ENCODE measurements at places on chromosomes 4 and X.

DNA sequence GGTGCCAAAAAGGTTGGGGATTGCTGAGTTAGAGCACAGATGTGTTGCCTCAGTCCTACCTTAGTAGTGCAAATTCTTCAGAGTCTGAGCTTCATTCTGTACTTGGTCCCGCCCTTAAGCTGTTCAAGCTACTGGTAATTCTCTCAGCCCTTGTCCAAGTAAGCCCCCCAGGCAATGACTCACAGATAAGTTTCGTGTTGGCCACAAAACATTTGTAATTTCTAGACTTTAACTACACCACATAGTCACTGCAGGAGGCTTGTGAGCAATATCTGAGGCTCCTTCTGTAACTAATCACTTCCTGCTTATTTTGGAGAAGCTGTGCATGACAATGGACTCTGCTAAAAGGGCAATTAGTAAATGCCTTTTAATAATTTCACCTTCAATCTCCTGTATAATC, 1420.5 kb downstream of the PCDH7 start:
- DNase-seq, result no peak

DNA sequence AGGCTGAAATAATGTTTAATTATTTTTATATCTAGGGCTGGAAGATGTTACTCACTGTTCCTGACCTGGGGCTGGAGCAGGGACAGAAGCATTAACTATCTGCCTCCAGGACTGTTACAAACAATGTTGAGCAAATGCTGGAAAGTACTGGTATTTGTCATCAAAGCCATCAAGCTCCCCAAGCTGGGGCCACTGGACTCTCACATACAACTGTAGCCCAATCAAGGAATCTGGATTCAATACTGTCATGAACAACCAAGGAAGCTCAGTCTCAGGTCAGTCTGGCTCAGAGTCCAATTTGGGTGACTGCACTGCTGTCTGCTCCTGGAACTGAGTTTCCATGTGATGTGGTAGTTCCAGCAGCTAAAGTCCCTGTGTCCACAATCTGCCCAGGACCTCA, 50.4 kb downstream of the APOO start:
- no peak for DNase-seq

- DNase-seq, result no peak
Measured at GRCh38 chr4:3075652-3075981, 1.1 kb downstream of the HTT start.

DNA sequence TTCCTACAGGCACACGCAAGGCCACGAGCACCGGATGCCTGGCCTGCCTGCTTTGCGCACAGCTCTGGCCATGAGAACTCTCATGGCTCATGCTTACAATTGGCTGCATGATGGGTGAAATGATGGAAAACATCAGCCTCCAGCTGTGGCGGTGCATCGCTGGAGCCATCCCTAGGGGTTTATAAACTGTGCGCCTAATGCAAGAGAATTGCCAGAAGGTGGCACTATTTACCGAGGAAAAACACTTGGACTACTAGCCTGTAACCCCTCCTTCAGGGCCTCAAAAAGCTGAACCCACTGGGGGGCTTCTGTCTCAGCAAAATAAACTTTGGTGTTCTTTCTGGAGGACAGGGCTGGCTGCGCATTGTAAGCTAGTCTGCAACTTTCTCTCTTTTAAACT, 51.9 kb downstream of the PHKA2 start:
- peak; percentile 1 for DNase-seq

- DNase-seq, result no peak
Measured at GRCh38 chrX:30301963-30302362, 7.2 kb downstream of the NR0B1 start.

All from stimulated activated CD4-positive, alpha-beta T cell treated with anti-CD3 and anti-CD28 coated beads, Interleukin-12 subunit alpha, Interleukin-12 subunit beta, amount 100 ng/mL, for 48 hours (primary cell).